Ammon's horn (tissue), 1 donor: ENCODE measurements at places on chromosomes 12 and 14.

- peak; percentile 85 for DNase-seq
Observed at GRCh38 chr14:52119030-52119429, 50.2 kb upstream of the NID2 start.

GRCh38 chr14:36718216-36718615, 56.6 kb downstream of the PAX9 start:
- DNase-seq, result no peak

DNA sequence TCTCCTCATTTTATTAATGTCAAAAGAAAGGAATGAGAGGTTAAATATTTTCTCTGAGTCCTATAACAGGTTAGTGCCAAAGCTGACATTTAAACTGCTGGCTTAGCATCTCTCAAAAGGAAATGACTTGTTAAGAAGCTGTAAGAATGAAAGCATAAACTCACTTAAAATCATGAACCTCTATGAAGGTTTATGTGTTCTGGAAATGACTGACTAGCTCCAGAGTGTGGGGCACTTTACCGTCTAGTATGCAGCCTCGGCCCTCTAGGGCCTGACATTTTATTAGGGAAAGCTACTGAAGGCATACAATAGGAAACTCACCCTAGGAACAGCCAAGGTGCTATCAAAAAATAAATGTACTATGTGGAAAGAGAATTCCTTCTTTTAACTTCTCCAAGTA, 35.1 kb downstream of the SPX start:
- no peak for DNase-seq

GRCh38 chr14:65025818-65026217, 39.1 kb downstream of the FNTB start:
- DNase-seq, result no peak

- DNase-seq, result peak; percentile 38
Observed at GRCh38 chr12:12562016-12562483, 613 bp downstream of the DUSP16 start.

DNA sequence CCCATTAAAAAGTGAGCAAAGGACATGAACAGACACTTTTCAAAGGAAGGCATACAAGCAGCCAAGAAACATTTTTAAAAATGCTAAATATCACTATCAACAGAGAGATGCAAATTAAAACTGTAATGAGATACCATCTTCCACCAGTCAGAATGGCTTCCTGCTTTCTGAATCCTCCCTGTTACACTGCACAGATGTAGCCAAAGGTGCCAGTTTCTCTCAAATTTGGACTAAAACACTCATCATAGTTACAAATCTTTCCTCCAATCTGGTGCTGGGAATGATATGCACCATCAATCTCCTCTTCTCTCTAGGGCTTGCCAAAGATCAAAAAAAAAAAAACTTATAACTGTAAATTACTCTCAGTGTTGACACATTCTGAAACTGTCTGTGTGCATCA, 311.8 kb upstream of the CLEC14A start:
- peak; percentile 4 for DNase-seq

- DNase-seq, result no peak
Observed at GRCh38 chr12:47558625-47559345, 147.0 kb downstream of the RPAP3 start.

DNA sequence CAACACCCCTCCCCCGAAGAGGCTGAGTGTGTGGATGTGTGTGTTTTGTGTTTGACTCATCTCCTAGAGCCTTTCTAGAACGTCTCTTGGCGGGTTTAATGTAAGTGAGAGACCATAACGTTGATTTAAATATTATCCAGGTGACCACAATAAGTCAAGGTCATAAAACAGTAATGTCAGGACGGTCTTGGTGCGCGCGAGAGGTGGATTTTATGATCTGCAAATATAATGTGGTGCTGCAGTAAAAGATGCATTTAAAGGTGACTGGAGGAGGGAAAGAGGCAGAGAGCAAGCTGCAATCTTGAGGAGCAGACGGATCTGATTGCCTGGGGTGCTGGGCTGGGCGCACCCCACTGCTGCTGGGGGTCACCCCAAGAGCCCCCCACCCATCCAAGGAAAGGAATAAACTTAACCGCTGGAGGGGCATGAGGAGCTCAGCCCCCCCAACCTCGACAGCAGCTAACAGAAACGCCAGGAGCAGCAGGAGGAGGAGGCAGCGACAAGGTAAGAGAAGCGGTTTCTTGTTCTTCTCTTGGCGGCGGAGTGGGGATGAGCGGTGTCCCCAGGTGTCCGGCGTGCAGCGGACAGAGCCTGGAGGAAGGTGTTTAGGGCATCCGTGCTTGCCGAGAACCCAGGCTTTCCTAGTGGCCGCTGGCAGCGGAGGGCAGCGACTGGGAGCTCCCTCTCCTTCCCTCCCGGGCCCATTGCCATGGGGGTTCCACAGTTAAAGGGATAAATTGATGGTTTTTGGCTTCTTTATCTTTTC, 5.5 kb downstream of the HOXC10 start:
- no peak for DNase-seq

GRCh38 chr14:65134651-65135579, 32.6 kb upstream of the MAX start:
- DNase-seq, result no peak

DNA sequence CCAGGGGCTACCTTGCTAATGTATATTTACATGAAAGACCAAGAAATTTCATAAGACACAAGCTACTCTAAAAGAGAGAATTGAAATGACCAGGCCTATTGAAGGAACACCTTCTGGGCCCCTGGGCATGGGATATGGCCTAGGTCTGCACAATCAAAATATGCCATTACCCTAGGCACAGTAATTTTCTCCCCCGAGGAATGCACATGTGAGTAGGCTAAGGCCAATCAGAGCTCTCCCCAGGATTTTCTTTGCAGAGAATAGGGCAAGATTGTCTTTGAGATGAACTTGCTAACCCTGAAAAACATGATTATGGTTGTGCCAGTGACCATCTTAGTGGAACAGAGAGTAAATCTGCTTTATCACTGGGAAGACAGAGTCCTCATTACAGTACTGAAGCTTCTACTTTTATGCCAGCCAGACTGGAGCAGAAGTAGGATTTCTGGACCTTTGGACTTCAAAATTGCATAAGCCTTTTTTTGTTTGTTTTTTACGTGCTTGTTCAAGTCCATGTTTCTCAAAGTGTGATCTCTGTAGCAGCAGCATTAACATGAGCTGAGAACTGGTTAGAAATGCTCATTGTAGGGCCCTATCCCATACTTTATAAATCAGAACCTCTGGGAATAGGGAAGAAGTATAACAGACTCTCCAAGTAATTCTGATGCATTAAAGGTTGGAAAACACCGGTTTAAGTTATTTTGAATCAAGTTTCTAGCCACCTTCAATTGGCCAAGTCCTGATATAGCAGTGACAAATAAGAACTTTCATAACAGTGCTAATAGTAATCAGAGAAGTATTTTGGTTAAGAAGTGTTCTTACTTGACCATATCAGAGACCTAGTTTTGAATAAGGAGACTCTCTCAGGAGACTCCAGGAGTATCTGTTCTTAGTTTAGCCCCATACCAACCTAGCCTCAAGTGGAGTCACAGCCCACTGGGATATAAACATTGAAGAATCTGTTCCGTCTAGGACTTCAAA, 112.9 kb downstream of the LMO3 start:
- no peak for DNase-seq

DNA sequence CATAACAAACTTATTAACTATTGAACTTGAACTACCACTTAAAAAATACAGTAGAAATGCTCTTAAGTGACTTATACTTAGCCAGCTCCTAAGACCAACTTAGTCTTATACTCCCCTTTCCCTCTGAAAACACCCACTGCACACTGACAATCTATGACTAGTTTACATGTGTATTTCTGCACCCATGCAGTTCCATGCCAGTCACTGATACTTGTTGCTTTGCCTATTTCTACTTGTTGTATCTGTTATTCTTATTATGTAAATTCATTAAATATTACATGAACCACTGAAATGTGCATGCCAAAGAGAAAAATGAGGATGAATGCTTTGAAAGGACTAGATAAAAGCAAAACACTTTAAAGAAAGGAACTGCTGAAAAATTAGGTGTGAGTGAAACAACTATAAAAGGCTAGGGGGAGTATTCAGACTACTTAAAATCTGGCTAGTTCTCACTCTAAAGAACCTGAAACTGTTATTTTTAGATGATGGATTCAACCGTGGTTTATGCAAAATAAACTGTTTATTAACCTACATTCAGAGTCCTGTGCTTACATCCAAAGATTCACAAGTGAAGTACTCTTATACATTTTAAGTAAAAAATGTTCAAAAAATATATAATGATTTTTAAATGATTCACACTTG, 74.7 kb downstream of the RPS6KA5 start:
- no peak for DNase-seq

- no peak for DNase-seq
Observed at GRCh38 chr14:39376667-39377403, 55.4 kb downstream of the FBXO33 start.

GRCh38 chr12:52768479-52769200, 8.5 kb downstream of the KRT76 start:
- no peak for DNase-seq

GRCh38 chr14:32043624-32044023, 33.5 kb upstream of the ARHGAP5 start:
- peak; percentile 58 for DNase-seq

- DNase-seq, result no peak
Observed at GRCh38 chr14:40347675-40348074, 915.4 kb upstream of the FBXO33 start.

DNA sequence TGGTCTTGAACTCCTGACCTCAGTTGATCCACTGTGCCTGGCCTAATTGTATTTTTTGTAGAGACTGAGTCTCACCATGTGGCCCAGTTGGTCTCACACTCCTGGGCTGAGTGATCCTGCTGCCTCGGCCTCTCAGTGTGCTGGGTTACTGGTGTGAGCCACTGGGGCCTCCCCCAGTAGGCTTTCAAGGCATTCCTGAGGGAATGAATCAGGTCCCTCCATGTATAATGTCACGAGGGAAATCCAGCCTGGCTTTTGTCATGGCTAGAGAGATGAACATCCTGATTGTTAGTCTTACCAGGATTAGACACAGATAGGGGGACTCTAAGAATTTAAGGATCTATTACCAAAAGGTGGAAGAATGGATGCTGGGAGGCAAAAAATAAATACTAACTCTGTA, 51.9 kb downstream of the CPSF2 start:
- no peak for DNase-seq

GRCh38 chr12:115495300-115495699, 782.2 kb downstream of the MED13L start:
- DNase-seq, result no peak

DNA sequence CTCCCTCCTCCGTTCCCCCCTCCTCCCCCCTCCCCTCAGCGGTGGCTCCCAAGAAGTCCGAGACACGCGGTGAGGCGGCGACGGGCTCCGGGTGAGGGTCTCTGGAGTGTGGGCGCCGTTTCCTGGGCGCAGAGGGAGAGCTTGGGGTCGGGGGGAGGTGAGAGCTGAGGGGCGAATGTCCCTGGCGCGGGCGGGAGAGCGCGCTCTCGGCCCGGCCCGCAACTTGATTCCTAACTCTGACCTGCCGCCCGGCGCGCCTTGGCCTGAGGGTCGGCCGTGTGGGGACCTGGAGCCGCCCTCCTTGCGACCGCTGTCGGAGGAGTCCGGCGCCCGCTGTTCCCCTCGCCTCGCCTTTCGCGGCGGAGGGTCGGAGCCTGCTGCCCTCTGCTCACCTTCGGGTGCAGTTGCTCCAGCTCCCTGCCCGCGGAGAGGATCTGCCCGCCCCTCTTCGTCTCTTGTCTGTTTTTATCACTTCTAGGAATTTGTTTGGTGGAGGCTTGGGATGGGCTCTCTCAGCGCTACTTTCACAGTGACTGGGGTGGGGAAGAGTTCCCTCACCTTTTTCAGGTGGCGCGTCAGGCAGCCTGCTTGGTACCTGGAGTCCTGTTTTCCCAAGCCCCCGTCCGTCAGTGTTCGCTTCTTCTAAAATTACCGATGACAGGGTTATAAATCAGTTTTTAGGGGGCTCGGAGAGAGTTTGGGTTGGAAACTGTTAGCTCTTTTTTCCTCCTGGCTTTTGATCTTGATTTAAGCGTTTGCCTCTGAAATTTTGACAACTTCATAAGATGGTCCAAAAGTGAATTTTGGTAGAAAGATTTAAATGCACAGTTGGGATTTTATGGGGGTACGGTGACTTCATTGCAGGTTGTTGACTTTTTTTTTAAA, 495 bp downstream of the ADIPOR2 start:
- DNase-seq, result peak; percentile 64

GRCh38 chr14:103209054-103209453, 85.8 kb downstream of the TNFAIP2 start:
- no peak for DNase-seq

DNA sequence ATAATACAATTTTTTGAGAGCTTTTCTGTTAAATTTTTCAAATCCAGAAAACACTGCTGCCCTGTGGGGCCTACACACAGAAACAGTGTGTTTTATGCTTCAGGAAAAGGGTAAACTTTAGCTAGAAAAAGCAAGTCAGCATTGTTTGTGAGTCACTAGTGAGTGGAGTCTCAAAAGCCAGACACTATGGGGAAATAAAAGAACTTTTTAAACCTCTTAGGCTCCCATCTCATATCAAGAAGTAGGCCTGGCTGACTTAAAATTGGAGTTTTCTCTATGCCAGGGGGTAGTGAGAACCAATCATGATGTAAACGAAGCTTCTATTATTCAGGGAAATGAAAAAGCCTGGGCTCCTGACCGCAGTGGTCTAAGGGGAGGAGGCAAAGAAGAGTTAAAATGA, 12.6 kb downstream of the GPR65 start:
- no peak for DNase-seq

- DNase-seq, result no peak
Observed at GRCh38 chr14:22497144-22497423, 91.9 kb downstream of the DAD1 start.

- no peak for DNase-seq
Observed at GRCh38 chr14:69493791-69494190, 9.3 kb downstream of the PLEKHD1 start.

DNA sequence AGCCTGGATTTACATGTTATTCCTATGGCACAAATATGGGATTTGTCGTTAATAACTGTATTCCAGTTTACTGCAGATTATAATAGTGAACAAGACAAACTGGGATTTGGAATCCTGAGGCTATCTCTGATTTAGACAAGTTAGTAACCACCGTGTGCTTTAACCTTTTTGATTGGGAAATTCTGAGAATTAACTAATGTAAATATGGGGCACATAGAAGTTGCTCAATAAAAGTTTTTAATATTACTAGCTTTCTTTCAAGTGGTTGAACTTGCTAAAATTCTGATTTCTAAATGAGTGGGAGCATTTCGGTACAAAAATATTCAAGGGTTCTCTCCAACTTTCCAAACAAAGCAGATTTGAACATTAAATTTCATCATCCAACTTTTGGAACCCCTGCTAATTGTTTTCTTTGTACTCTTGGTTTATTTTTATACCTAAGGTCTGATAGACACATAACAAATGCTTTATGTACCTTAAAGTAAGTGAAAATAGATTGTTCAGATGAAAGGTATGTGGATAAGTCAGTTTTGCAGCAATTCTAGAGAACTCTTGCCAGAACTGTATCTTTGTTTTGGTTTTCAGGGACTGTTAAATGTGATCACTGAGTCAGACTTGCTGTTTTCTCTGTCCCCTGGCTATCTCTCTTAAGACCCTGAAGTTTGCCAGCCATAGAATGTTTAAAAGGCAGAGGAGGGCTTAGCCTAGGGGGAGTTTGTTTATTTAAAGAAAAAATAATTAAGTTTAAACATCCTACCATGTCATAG, 57.5 kb downstream of the FRS2 start:
- no peak for DNase-seq
